ENCODE measurements at places on chromosomes 2 and 18.

DNA sequence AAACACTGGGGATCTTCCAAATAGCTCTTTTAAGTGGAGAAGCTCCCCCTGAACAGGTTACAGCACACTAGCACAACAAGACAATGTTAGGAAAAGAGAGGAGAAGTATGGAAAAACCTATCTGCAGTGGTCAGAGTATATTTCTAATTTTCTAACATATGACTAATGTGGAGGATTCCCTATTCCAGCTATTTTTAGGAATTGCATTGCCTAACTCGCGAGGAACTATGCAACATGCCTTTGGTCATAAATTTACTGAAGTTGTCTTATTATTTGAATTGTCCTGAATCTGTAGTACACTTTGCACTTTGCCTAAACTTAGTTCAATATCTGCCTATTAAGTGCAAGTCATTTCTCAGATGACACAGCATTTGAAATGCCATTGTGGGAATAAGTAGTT is 381.4 kb downstream of the CCDC85A start:
- DNase-seq, result no peak

DNA sequence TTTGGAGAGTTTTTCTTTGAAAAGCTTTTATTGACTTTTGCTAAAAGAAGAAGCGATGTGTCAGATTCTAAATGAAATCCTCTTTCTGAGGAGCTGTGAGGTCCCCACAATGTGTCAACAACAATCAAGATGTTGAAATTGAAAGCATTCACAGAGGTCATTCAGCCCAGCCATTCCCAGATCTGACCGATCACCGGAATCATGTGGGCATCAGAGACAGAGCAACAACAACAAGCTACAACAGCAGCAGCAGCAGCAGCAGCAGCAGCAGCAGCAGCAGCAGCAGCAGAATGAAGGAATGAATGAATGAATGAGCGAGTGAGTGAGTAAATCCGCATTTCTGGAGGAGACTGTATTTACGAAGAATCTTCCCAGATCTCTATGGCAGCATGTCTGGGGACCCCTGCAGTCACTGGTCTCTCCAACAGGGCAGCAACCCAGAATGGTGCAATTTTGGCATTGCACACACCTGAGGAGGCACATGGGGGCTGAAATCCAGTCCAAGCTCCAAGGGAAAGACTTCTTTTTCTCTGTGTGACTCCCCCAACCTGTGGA is 299.0 kb downstream of the MYCN start:
- DNase-seq, result no peak

- DNase-seq, result no peak
These were observed 177.3 kb downstream of the AGAP1 start for GRCh38 chr2:235670974-235671787.

DNA sequence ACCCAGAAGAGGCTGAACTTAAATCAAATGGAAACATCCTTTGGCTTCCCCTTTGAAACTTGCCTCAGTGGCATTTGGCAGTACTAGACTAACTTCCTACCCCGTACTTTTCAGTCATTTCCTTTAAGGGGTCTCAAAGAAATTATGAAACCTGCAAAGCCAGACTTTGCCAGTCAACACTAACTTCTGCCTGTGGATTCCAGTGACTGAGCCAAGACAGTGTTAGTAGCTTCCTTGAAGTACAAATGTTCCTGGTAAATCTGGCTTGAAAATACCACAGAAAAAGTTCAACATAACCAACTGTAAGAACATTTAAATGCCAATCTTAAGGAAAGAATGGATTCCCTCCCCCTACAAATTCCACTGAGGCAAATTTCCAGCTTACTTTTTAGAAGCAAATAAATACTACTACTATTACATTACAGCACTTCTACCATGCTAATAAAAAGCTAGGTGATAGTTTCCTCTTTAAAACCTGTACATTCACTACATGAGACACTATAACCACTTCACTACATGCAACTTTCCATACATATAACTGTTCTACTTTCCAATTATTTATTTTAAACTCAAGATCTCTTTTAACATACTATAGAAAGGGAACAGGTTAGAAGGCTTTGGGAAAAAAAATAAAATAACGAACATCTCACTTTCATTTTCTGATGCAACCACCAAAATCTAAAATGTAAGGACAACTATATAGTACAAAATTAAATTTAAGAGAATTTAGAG is 2.4 kb downstream of the PELI1 start:
- DNase-seq, result no peak

GRCh38 chr2:106885971-106886915 is at the start of gene ST6GAL2:
TSS of gene ST6GAL2 (minus strand) at chr2:106886167. CDS start at chr2:106843977, 42,190 bp downstream.
- no peak for DNase-seq

- DNase-seq, result no peak
These were observed 128.5 kb upstream of the LGALSL start for GRCh38 chr2:64325477-64325851.

Data from amniotic stem cell (primary cell).